Glomerular endothelial cell (primary cell): ENCODE measurements at places on chromosomes 6 and 20. TPM values are rescaled to one million over a fixed set of nuclear protein-coding genes. Genes with fewer than 3 reads are reported as not detected.

GRCh38 chr6:151391471-151392413 is at the start of gene ZBTB2:
ZBTB2 (minus strand) TSS chr6:151391559; CDS start chr6:151373637, 17,922 bp downstream.
- DNase-seq = no peak

- no peak for DNase-seq
Measured at GRCh38 chr6:20740727-20741126, 206.5 kb downstream of the CDKAL1 start.

- no peak for DNase-seq
Measured at GRCh38 chr6:45645302-45645701, 267.6 kb upstream of the SUPT3H start.

BCLAF1 gene
- 94.0 and 102 TPM in 2 replicates for total RNA-seq

PI16 gene
- 0.23 TPM in 1 of 2 replicates, not detected in the other for total RNA-seq
